Activated gamma-delta T cell treated with anti-CD3 and anti-CD28 coated beads, Interleukin-2, amount 50 U/mL, for 16 hours (primary cell): ENCODE measurements at places on chromosomes 3 and 15.

GRCh38 chr15:90859234-90860131 lies 8.9 kb upstream of the FURIN start:
- no peak for DNase-seq

GRCh38 chr15:63135804-63136203 lies 14.1 kb downstream of the LACTB start:
- DNase-seq = no peak

GRCh38 chr3:184338511-184338945 lies 1.1 kb downstream of the FAM131A start:
- DNase-seq = no peak

DNA sequence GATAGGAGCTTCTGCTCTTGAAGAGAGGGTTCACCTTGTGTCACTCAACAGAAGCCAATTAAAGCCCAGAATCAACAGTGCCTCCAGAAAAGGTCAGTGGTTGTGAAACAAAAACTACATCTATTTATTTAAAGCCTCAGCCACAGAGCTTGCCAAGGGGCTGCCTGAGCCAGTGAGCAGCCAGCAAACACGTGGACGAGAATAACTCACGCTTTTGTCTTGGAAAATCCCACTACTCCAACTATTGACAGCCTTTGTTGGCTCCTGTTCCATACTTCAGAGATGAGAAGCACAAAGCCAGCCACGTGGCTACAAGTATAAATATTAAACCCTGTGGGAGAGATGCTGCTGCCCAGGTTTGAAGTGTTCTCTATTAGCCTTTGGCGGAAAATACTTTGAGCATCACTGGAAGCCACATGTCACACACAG lies 10.3 kb downstream of the GPR156 start:
- no peak for DNase-seq

- no peak for DNase-seq
These were observed 39.0 kb downstream of the IQSEC1 start for GRCh38 chr3:13034109-13034800.

DNA sequence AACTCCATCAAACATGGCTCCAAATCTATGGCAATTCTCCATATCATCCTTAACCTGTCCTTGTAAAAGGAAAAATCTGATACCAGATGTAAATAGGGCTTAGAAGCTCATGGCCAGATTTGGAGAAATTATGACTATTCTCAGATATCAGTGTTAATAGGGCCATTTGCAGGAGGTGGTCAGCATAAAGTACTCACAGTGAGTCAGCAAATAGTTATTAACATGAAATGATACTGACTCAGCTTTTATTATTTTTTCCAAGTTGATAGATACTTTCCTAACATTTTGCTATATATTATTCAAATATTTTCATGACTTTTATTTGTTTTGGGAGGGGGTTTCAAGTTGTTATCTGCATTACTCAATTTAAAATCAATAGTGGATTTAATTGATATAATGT lies 255.8 kb downstream of the MFSD1 start:
- DNase-seq = no peak
